NCI-H1048 (cell line): ENCODE measurements at places on chromosomes 12 and 14.

DNA sequence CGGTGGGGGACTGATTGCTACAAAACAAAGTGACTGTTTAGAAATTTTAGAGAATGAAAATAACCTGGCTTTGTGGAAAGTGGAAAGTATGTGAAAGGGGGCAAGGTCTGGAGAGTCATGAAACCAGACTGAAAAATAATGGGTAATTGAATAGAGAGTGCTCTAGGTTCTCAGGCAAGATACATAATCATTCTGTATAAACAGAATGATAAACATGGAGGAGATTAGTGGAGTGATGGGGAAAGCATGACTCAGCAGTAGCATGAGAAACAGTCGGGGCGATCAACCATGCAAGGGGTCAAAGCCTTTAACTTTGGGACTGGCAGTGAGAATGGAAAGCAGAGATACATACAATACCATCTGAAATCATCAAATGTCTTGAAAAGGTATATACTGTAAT is 332.5 kb downstream of the CCER1 start:
- DNase-seq = no peak

- no peak for DNase-seq
These were observed 189.5 kb downstream of the KITLG start for GRCh38 chr12:88390811-88391210.

DNA sequence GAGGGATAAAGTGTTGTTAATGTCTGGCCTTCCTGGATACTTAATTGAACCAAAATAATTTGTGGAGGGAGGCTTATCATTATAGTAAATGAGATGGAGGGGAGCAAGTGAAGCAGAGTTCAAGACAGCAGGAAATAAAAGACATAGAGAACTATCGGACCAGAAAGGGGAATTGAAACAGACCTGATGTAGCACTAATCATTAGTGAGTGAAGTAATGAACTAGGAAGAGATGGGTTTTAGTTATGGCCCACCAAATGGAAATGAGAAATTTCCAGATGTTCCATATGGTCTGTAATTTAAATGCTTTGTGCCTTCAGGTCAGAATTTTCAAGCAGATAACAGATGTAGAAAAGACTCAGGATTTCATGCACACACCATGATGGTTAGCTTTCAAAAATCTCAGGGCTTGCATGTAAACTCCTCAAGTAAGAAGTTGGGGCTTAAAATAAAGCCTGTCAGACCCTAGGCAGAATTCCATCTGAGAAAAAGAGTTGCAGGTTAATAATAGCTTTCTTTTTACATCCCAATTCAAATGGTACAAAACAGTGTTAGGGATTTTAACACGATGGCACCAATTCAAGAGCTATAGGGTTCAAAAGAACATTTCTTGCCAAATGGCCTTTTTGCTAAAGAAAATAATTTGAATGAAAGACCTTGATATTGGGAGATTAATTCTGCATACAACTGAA is 355.8 kb downstream of the FSCB start:
- DNase-seq = no peak

- no peak for DNase-seq
These were observed 883 bp downstream of the FOXJ2 start for GRCh38 chr12:8033153-8034044.

DNA sequence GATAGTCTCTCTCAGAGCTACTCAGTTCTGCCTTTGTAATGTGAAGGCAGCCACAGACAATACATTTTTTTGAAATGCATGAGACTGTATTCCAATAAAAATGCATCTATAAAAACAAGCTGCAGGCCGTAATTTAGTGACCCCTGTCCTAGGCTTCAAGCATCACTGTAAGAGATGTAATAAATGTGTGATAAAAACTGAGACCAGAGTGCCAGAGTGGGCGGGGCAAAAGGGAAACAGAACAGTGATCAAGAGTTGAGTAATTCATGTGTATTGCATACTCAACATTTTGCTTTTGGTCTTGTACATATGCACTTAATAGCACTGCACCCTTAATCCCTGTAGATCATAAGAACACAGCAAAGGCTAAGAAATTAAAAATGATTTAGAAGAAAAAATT is 743.5 kb downstream of the DIO2 start:
- DNase-seq = no peak

DNA sequence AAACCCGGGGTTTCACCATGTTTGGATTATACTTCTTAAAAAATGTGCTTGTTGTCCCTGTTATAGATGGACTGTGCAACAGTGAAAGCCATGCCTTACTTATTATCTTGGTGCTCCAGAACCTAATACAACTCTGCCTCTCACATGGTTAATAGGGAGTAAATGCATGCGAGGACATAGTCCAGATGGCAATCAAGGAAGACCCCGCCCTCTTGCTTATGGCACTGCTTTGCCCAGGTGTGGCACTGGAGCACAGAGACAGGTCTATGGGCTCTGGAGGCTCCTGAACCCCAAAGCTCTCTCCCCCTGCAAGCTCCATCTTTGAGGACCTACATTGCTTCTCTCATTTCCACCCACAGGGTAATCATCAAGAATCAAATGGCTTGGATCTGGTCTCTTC is 162.1 kb upstream of the NTF3 start:
- DNase-seq = no peak

- DNase-seq = no peak
These were observed 348.3 kb upstream of the SFSWAP start for GRCh38 chr12:131362291-131363211.

DNA sequence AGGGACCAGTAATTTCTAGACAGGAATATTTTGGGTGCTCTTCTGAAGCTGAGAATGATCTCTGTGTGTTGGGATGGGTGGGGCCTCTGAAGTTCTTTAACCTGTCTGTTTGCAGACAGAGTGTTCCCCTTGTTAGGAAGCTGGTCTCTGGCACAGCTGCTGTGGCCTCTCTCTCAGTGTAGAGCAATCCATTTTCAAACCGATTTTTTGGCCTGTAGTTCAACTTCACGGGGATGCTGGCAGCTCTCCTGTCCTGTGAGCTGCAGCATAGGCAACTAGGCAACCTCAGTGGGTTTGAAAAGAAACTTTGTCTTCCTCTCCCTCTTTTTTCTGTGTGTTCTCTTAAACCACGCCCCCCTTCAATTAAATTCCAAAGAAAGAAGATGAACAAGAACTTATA is 69.1 kb downstream of the SMOC1 start:
- no peak for DNase-seq

DNA sequence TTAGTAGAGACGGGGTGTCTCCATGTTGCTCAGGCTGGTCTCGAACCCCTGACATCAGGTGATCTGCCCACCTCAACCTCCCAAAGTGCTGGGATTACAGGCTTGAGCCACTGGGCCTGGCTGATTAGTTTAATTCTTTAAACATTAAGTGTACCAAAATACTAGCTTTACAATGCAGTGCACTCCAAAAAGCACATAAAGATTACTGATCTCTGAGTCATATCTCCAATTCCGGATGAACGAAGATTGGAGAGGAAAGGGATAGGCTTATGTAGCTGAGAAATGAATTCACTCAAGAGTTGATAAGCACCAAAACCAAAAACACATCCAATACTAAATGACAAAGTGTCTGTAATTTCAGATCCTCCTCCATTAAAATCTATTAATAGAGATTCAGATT is 15.1 kb downstream of the NAV3 start:
- DNase-seq = no peak

GRCh38 chr14:23568021-23568599 is 519 bp upstream of the AP1G2 start:
- no peak for DNase-seq

DNA sequence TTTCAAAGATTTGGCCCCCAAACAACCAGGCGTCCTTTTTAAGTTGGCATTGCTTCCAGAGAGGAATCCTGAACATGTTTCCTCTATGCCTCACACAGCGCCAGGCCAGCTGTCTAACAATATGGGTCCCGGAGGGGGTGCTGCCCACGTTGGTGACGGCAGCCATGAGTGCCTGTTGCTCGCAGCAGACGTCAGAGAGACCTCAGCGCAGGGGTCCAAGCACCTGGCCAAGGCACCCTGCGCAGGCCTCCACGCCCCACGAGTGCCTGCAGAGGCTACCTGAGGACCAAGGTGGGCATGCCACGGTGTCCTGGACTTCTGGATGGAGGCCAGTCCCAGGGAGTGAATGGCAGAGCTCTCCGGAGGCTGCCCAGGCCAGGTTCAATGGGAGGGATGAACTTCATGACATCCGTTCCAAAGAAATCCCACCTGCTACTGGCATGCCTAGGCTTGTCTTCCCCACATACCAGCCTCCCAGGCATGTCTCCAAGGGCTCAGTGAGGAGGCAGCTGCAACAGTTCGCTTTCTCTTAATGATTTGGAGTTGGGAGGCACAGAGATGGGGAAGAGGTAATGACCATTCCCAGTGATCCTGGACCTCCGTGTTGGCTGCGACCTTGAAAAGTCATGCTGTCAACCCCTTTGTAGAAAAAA is 11.6 kb upstream of the FOXN3 start:
- DNase-seq = no peak

- DNase-seq = no peak
These were observed 1.1 kb downstream of the PHLDA1 start for GRCh38 chr12:76030341-76031080.

DNA sequence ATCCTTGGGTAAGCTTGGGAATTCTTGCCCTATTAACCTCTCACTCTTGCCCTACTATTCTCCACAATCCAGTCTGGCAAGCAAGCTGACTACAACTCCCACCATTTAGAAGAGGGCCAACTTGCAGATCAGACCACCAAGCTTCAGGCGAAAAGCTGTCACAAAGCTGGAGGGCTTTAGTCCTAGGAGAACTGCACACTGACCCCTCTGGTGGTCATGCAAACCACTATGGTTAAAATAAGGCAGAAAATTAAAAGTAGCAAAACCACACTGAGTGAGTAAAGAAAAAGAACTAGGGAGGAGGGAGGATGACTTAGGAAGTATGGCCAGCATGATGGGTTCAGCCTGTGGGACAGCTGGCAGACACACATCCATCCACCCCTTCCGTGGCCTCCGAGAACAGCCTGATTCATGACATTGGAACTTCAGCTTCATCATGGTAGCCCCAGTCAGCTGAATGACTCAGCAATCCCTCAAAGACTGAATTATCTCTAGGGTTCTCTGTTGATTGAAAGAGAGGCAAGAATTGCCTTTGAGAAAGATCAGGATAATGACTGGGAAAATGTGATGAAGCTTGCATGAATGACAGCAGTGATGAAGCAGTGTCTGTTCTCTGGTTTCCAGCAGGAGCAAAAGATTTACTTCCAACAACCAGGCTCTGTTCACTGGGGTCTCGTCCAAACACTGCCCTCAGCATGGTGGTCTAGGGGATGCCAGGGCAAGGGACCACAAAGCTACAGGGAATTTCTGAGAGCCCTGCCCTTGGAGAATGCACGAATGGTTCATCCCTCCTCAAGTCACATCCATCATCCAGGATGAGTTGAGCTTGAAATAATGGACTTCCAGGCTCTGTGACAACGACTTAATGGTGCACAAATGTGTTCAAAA is 24.4 kb downstream of the PITPNM2 start:
- DNase-seq = no peak

DNA sequence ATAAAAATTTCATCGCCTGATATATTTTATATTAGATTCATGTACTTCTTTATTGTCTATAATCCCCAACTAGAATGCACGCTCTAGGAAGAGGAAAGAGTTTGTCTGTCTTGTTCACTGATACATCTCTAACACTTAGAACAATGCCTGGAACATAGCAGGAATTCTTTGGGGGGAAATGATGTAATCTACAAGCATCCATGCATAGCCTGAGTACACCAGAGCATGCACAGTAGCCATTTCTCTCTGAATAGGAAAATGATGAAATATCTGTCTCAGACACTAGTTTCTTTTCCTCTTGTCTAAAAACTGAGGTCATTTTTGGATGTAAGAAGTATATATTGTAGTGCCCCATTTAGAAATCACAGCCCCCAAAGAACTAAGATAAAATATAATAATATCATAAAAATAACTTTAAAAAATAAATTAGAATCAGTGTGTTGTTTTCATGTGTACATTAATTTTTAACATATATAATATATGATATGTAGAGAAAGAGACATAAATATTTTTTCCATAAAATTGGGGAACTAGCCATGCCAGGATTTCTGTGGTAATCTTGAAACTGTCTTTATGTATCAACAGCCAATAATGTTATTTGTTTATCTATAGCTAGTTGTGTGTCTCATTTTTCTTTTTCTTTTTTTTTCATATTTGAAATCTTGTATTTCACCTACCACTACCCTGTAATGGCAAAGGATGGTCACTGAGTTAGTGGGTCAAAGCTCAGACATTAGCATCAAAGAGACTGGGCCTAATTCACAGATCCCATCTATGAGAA is 155.6 kb upstream of the TMCC3 start:
- no peak for DNase-seq

- DNase-seq = no peak
These were observed 9.0 kb downstream of the TMBIM6 start for GRCh38 chr12:49750027-49750995.
